ENCODE measurements at places on chromosomes 5 and 9.

DNA sequence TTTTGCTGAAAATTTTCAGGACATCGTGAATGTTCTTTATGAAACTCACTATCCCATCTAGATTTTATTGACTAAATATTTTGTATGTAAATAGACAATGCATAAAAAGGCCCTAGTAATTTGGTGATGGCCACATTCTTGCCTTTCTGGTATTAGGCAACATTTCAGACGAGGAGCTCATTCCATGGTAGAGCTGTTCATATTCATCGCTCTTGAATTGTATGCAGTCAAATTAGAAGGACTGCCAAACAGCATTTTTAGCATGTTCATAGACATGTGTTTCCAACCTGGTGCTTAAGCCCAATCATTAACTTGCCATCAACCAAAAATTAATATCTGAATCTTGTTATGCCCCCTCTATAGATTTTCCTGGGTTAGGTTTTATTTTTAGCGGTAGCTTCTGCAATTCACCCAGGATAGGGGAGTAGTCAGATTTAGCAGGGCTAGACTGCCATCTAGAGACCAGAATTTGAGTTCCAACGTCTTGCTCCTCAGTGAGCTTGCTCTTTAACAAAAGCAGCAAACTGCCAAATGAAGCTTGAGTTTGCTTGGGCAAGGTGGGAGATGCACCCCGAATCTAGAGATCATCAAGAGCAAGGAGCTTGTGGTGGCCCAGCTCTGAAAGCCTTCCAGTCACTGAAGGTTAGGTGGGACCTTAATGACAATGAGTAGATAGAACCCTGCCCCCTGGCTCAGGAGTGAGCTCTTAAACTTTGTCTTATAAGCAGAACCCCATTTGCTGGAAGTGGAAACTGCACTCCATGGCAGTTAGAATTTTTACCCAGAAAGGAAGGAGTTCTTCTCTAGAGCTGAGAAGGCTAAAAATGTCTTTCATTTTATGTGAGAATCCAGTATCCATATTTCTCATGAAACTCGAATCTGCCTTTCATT lies 456.2 kb downstream of the RASEF start:
- DNase-seq = no peak

GRCh38 chr9:2345013-2345412 lies 276.6 kb upstream of the VLDLR start:
- DNase-seq = no peak

DNA sequence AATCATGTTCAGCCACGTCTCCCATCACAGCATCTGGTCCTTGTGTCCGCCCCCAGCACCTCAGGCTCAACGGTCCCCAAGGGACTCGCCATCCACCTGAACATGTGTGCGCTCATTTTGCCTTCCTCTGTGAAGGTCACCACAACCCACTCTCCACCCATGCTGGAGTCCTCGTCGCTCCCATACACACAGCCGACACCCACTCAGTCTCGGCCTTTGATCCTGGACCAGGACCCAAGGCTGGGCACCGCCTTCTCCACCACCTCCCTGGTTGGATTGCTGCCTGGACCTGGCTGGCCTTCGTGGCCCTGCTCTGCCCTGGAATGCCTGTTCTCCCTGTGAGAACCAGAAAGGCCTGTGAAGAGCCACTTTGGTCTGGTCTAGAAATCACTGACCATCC lies 60.3 kb downstream of the UBE2QL1 start:
- DNase-seq = no peak

DNA sequence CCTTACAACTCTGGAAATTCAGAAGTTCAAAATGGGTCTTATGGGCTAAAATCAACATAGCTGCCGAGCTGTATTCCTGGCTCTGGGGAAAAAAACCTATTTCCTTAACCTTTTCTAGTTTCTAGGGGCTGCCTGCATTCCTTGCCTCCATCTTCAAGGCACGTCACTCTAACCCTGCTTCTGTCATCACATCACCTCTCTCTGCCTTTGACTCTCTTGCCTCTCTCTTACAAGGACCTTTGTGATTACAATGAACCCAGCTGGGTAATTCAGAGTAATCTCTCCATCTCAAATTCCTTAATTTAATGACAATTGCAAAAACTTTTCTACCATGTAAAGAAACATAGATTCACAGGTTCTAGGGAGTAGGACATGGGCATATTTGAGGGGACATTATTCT lies 103.1 kb upstream of the SMC2 start:
- no peak for DNase-seq

GRCh38 chr5:176424181-176424580 lies 7.8 kb upstream of the CLTB start:
- no peak for DNase-seq

DNA sequence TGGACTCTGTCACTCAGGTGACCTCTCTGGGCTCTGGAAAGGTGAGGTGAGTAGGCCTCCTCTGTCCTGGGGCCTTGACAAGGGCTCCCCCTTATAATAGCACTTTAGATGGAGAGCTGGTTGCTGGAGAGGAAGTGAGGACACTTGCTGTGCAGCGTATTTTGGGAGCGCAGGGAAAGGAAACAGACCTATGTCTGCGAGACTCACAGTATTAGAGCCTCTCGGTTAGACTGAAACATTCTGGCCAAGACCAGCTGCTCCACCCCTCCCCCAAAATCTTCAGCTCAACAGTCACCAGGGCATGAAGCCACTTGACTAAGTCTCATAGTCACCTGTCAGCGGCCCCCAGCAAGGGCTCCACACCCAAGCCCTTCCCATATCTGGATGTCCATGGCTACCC lies 213.6 kb downstream of the AGTPBP1 start:
- no peak for DNase-seq

GRCh38 chr5:62795926-62796325 lies 217.3 kb downstream of the LRRC70 start:
- no peak for DNase-seq

DNA sequence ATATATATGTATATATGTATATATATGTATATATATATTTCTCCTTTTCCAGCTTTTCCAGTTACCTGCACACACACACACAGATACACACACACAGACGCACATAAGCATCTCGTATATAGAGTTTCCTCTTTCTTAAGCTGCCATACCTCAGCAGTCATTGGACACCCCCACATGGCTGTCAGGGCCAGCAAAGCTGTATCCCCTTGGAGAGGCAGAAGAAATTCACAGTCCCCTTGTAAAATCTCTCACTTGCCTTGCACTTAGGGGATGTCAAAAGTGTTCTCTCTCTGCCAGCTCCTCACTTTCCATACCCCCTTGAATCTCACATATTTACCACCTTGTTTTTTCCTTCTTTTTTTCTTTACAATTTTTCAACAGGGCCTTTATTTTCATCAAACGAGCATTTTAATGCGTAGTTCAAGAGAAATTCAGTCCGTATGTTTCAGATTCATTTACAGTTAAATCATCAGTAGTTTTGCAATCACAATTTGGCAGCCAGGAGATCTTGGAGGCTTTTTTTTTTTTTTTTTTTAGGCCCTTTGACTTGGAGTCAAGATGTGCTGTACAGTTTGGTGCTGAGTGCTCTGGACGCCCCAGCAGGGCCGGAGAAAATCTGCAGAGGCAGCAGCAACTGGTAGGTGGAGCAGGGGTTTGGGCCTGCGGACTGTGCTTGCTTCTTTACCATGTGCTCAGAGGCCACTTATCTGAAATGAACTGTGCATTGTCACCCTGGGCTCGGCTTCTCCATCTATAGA lies 244.9 kb upstream of the KLF4 start:
- DNase-seq = no peak

- DNase-seq = no peak
Observed at GRCh38 chr5:8013948-8014710, 145.2 kb downstream of the MTRR start.

- DNase-seq = no peak
Observed at GRCh38 chr5:174106997-174107655, 61.6 kb downstream of the NSG2 start.

GRCh38 chr9:131260751-131261452 lies 15.4 kb downstream of the FAM78A start:
- no peak for DNase-seq

DNA sequence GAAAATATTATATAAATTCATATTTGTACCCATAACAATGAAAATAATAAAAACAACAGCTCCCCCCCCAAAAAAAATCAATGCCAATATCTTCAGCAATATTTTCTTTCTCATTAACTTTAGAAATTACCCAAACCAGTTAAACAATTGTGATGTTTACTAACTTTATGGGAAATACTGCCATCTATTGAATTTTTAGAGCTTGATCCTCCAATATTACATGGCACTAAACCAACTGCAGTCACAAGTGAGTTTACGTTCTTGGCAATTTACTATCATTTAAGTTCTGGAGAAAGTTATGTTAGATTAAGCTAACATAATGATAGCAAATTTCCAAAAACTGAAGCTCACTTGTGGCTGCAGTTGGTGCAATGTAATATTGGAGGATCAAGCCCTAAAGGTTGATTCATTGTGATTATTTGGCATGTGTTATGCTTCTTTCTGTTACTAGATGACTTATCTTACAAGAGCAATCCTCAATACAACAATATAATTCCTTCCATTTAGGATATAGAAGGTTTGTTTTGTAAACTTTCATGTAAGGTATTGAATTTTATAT lies 379.5 kb downstream of the CDH18 start:
- DNase-seq = no peak

DNA sequence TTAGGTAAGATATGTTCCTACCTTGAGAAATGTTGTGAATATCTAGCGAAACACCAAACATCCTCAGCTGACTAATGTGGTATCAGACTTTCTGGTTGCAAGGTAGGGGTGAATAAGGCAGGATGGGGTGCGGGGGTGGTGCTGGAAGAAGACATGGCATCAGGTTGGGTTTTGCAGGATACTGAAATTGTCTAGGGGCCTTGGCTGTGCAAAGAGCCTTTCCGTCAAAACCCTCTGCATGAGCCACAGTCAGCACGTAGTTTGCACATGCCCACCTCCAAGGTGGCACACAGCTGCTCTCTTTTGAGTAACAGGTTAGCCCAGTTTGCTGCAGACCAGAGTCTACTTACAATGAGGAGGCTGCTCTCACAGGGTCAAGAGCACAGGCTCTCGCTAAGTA lies 42.0 kb downstream of the SFXN1 start:
- no peak for DNase-seq

DNA sequence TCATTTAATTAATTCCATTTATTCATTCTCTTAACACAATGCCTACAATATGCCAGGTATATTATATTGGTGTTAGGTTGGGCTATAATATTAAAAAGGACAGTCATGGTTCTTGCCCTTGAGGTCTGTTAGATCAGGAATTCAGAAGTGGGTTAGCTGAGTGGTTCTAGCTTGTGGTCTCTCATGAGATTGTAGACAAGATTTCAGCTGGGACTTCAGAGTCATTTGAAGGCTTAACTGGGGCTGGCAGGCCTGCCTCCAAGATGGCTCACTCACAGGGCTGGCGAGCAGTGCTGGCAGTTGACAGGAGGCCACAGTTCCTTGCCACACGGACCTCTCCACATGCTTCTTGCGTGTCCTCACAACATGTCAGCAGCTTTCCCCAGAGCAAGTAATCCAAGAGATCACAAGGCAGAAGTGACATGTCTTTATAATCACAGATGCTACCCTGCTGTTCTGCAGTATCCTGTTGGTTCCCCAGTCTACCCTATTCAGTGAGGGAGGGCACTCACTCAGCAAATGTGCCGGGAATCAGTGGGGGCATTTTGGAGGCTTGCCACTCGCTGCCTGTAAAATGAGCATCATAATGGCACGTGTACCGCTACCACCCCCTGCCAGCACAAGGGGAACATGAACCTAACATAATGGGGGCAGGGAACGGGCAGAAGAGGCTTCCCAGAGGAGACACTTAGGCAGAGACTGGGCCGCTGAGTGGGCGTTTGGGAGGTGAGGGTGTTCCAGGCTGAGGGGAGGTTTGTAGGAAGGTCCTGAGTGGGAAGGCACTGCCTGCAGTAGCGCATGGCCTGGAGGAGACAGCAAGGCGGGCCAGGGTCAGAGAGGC lies 70.0 kb downstream of the EXOSC2 start:
- no peak for DNase-seq

- DNase-seq = no peak
Observed at GRCh38 chr9:110016340-110016739, 191.6 kb downstream of the C9orf152 start.

DNA sequence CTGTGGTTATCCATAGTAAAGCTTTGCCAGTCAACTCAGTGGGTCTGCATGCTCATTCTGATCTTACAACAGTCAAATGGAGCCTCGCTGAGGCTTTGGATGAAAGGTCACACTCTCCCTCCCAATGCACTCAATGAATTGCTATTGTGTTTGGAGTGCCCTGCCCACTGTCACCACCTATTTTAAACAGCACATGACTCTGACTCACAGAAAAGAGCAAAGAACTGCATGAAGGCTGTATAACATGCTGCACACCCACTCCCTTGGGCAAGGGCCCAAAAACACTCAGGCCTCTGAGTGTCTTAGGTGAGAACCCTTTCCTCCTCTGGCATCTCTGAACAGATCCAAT lies 118.7 kb upstream of the CCDC112 start:
- DNase-seq = no peak

DNA sequence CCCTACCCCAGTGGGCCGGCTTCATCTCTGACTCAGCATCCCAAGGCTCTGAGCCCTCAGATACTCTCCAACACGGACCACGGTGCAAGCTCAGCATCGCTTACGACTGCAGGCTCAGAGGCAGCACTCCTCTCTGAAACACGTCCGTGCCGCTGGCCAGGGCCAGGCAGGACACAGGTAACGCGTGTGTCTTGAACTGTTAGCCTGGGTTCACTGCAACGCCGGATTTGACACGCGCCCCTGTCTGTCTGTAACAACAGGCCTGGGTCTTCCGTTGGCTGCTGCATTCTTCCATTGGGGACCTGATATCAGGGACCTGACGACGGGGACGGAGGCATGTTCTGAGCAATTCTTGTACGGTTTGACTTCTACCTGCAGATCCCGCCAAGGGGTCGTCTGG lies 6.4 kb downstream of the SLC6A3 start:
- DNase-seq = no peak

- DNase-seq = peak; percentile 30
Observed at GRCh38 chr5:77087484-77088261, 588 bp upstream of the ZBED3 start.

GRCh38 chr5:125609011-125609410 lies 814.2 kb upstream of the GRAMD2B start:
- no peak for DNase-seq

DNA sequence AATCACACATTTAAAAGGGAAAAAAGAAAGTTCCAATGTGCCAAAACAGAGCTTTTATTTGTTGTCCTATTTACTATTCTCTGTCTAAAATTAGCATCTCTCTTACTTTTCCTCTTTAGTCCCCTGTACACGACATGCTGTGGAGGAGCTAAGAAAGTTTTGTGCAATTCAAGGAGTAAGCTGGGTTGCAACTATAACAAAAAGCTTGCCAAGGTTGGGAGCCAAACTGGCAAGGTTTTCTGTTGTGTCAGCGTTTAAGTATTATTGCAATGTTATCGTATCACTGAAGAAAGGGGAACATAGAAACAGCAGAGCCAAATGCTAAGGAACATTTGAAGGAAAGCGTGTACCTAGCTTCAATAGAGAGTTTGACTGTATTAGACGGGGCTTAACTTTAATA lies 680.8 kb downstream of the CETN3 start:
- DNase-seq = peak; percentile 8

GRCh38 chr5:30149526-30149925 lies 1044.0 kb upstream of the CDH6 start:
- DNase-seq = no peak

DNA sequence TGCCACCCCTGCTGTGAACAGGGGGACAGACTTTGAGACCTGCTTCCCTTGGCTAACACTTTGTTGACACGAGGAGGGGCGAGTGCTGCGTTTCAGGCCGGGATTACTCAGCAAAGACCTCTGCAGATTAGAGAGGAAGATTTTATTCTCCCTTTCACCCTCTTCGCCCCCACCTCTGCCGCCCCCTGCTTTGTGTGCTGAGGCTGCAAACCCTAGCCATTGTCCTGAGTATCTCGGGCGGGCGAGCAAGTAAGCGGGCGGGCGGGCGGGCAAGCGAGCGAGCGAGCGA lies 6.0 kb downstream of the ISL1 start:
- no peak for DNase-seq

All from anterior cingulate cortex (tissue), 58 donors.